Tibial nerve (tissue), 4 donors: ENCODE measurements at places on chromosomes 6 and 20. TPM values are rescaled to one million over a fixed set of nuclear protein-coding genes. Genes with fewer than 3 reads are reported as not detected.

DNA sequence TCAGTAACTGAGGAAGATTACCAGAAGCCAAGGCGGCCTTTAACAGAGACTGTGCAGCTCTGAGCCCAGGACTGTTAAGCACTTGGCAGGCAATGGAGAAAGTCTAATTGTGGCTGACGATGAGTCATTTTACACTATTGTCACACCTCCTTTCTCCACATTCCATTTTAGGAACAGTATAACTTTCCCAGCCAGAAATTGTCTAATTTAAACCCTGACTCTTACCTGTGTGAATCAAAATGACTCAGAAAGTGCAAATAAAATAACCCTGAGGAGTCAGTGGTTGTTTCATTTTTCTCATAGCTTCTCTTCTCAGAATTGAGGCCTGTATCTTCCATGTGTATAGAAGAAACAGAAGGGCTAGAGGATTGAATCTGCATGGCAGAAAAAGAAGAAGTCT lies 40.0 kb upstream of the OPN5 start:
- DNase-seq = no peak

GRCh38 chr20:64009811-64010387 lies 26.1 kb upstream of the C20orf204 start:
- no peak for DNase-seq

The IPCEF1 gene
- total RNA-seq = 5.3 TPM

DNA sequence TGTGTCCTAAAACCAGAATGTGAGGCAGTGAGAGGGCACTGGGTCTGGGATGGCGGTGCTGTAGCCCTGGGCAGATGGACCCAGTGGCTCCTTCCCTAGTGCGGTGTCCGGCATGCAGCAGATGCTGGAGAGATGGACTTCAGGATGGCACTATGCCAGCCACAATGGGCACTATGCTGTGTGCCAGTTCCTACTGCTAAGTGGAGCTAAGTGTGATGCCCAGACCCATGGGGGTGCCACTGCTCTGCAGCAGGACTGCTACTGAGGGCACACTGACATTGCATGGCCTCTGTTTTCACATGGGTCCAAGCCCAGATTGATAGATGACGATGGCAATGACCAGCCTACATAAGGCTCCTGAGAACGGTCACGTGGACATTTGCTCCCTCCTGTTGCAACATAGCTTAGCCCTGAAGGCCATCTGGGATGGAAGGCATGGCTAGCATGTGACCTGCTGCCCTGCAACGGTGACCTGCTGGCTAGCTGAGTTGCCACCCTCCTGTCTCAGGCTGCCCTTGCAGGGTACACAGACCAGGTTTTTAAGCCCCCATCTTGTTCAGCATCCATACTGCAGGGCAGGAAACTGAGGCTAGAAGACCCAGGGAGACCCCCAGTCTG lies 31.3 kb upstream of the KCNK16 start:
- no peak for DNase-seq
